ENCODE measurements at places on chromosomes 2 and 18.

- no peak for DNase-seq
Observed at GRCh38 chr2:189337656-189338055, 103.6 kb upstream of the WDR75 start.

GRCh38 chr2:234001380-234002160 is 48.9 kb upstream of the SPP2 start:
- DNase-seq, result no peak

DNA sequence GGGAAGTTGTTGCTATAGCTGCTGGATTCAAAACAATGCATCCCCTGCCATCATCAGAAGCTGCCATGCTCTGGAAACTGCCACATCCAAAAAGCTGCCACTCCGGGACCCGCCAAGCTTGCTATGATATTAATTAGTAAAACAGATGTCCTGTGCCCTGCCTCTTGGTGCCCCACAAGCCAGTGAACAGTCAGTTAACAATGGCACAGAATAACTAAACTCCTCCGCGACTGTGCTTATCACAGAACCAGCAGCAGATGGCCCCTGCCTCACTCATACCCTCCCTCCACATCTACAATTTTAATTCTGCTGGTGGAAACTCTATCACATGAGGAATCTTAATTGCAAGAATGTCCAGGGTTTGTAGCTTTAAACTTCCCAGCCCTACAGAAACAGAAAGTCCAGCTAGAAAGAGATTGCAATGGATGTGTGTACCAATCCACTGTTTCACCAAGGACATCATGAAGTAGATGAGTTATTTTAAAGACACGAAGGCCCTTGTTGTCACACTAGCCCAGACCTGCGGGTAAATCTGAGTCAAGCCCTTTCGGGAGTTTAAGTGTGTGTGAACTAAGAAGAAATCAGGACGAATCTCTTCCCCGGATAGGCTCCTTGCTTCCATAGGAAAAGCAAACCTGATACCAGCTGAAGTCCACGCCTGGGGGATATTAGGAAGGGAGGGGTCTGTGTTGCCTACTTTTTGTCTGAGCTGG is 7.4 kb upstream of the ACYP2 start:
- no peak for DNase-seq

DNA sequence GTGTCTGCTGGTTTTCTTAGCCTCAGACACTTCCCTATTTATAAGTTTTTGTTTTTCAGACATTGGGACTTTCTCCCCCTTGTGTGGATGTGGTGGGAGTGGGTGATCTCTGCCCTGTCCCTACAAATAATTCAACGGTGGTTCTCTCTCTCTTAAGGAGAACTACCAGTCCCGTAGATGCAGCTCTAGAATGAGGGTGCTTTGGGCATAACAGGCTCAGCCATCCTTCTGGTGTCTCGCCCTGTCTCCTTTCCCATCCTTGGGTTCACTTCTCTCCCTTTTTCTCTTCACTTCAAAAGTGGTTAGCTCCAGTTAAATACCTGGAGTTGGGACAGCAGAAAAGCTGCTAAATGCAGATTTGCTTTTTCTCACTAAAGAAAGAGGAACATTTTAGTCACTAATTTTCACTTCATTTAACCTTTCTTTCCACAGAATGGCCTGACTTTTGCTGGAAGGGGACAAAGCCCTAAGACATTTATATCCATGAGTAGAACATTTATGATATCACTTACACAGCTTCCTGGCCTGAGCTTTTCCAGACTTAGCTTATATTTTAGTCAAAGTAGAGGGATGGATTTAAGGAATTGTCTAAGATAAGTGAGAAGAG is 121.2 kb upstream of the CXCR4 start:
- no peak for DNase-seq

- DNase-seq, result no peak
Observed at GRCh38 chr18:65753520-65753919, 2.7 kb downstream of the CDH7 start.

DNA sequence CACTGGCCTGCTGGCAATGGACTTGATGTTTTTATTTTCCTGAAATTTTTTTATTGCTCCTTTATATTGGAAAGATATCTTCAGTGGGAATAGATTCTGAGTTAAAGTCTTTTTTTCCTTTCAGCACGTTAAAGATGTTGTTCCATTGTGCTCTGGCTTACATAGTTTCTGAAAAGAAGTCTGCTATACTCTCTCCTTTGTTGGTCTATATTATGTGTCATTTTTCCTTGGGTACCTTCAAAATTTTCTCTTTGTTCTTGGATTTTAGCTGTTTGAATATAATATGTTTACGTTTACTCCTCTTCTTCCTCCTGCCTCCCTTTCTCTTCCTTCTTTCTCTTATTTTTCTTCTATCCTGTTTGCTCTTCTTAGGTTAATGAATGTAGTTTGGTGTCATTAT is 105.5 kb downstream of the CAPN13 start:
- no peak for DNase-seq

DNA sequence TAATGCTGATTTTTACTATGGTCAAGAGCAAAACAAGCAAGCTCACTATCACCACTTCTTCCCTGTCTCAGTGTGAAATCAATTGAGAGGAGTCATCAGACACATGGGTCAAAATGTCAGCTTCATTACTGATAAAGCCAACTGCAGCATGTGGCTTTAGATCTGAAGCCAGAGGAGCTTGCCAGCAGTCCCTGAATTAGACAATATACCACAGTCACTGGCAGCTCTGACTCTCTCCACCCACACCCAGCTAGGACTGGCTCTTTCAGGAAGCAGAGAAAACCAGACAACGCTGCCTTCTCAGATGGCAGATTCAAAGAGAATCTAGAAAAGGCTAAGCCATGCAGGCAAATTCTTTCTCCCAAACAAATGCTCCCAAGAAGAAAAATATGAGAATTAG is 20.0 kb upstream of the ASB18 start:
- no peak for DNase-seq

DNA sequence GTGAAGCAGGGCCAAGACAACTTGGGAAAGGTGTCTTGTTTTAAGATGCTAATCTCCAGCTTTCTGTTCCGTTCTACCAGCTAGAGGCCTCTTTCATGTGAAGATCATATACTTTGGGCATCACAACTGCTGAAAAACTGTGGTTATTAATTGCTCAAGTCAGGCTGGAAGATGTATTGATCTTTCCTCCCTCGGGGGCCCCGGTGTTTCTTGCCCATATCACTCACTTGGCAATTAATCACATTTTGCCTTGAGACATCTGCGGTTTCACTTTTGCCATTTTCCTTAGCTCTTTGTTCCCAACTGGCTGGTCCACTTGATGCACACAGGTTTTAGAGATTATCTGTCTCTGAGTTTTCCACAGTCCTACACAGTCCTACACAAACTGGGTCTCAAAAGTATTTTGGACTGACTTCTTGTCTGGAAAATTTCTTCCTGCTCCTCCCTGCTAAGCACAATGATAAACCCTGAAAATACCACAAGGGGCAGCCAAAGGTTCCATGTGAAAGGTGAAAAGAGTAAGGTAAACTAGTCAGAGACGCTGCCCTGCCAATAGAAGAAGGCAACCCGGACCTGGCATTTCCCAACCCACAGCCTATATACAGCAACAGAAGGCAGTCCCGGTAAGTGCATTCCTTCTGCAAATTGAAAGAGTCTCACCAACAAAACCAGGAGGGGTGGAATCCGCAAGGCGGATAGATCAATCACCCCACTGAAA is 181.0 kb downstream of the AFF3 start:
- DNase-seq, result no peak

GRCh38 chr2:191020742-191021381 is 6.9 kb upstream of the STAT1 start:
- peak; percentile 53 for DNase-seq

DNA sequence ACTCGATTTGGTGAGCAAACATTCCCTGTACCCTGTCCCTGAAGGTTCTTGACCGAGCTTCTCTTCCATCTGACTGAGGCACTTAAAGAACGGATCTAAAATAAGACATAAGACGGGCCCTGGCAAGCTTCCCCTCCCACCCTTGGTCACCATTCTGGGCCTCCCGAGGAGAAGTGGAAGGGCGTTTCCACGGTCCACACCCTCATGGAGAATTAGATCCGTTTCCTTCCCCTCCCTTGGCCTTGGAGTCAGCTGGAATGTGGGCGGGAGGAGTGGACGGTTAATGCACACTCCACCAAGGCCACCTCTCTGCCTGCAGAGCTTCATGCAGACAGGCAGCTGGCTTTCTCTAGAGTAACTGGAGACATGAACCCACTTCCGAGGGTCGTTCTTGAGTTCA is 257.3 kb upstream of the APCDD1 start:
- DNase-seq, result no peak

Measured in activated CD4-positive, alpha-beta T cell treated with anti-CD3 and anti-CD28 coated beads, Interleukin-2, amount 50 U/mL, for 48 hours (primary cell).